Naive B cell (primary cell): ENCODE measurements at places on chromosomes 3 and 15. TPM values are rescaled to one million over a fixed set of nuclear protein-coding genes. Genes with fewer than 3 reads are reported as not detected.

Gene MRAS
- not detected for polyA plus RNA-seq

Gene COMMD2
- polyA plus RNA-seq, result 71.6 TPM

Gene ILDR1
- polyA plus RNA-seq, result not detected

Gene CHRFAM7A
- not detected for polyA plus RNA-seq

Gene DAZL
- polyA plus RNA-seq, result 2.1 TPM

Gene SPSB4
- not detected for polyA plus RNA-seq

DNA sequence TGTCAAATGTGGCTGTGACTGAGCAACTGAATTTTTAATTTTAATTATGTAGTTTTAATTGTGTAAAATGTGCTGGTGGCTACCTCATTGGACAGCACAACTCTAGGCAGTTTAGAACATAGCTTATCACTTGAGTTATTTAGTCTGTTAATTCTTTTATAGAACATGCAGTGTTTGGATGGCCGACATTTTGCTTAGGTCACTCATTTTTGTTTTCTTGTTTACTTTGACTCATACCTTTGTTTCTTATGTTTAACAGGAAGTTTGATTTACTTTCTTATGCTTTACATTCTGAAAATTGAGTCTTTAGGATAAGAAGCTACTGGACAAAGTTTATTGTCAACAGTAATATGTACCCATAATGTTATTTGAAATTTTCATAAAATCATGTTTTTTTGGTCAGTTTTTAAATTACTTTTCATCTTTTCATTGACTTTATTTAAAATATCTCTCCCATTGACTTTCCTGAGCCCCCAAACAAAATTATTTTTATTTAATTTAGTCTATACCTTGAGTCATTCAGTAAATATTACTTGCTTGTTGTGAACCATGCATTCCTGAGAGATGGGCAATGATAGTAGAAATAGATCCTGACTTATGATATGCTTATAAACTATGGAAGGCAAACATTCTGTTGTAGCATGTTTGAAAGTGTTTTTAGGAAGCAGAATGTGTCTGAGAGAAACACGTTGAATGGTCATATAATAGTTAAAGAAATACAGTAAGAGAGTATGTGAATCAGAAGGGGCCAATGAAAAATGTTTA is 60.6 kb downstream of the TCF12 start:
- DNase-seq, result no peak
- H3K4me1 ChIP-seq, result peaks cover 20% of the 10 kb centered on the region
- H3K27ac ChIP-seq, result no peak overlapping the region
- H3K4me3 ChIP-seq, result no peak overlapping the region

- DNase-seq, result no peak
- no peak overlapping the region for H3K4me3 ChIP-seq
- no peaks in the 10 kb centered on the region for H3K36me3 ChIP-seq
- no peaks in the 10 kb centered on the region for H3K4me1 ChIP-seq
- no peak overlapping the region for H3K27ac ChIP-seq
Measured at GRCh38 chr3:99167071-99167470, 265.6 kb upstream of the DCBLD2 start.

- H3K4me1 ChIP-seq, result peaks cover 94% of the 10 kb centered on the region
- DNase-seq, result peak; percentile 24
- H3K27me3 ChIP-seq, result no peaks in the 10 kb centered on the region
- H3K4me3 ChIP-seq, result peak overlapping the region; percentile 77
- no peaks in the 10 kb centered on the region for H3K36me3 ChIP-seq
- peak overlapping the region; percentile 90 for H3K27ac ChIP-seq
Measured at GRCh38 chr3:42071904-42072812, 19.0 kb upstream of the TRAK1 start.

- H3K27me3 ChIP-seq, result peaks cover 32% of the 10 kb centered on the region
- H3K36me3 ChIP-seq, result no peaks in the 10 kb centered on the region
- no peak overlapping the region for H3K27ac ChIP-seq
- no peak for DNase-seq
- H3K4me3 ChIP-seq, result no peak overlapping the region
Measured at GRCh38 chr3:42983927-42984326, 4.8 kb downstream of the GASK1A start.

DNA sequence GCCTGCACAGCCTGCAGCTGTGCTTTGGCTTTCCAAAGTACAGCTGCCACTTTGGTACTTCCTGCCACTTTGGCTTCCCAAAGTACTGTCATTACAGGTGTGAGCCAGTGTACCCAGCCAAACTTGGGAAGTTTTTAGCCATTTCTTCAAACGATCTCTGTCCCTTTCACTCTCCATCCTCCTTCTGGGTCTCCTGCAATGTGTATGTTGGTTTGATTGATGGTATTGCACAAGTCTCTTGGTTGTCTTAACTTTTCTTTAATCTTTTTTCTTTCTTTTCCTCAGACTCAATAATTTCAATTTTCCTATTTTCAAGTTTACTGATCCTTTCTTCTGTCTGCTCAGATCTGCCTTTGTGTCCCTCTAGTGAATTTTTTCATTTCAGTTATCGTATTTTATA is 99.3 kb upstream of the CFAP20DC start:
- H3K27ac ChIP-seq, result no peak overlapping the region
- DNase-seq, result no peak
- H3K4me3 ChIP-seq, result no peak overlapping the region
- H3K36me3 ChIP-seq, result no peaks in the 10 kb centered on the region

- peaks cover 82% of the 10 kb centered on the region for H3K27me3 ChIP-seq
- H3K36me3 ChIP-seq, result peaks cover 20% of the 10 kb centered on the region
- no peaks in the 10 kb centered on the region for H3K4me1 ChIP-seq
- no peak overlapping the region for H3K27ac ChIP-seq
Measured at GRCh38 chr15:96341513-96342405, 11.3 kb downstream of the NR2F2 start.

GRCh38 chr3:117553461-117553860 is 843.9 kb downstream of the TUSC7 start:
- no peaks in the 10 kb centered on the region for H3K27me3 ChIP-seq
- H3K4me1 ChIP-seq, result no peaks in the 10 kb centered on the region
- no peak for DNase-seq

DNA sequence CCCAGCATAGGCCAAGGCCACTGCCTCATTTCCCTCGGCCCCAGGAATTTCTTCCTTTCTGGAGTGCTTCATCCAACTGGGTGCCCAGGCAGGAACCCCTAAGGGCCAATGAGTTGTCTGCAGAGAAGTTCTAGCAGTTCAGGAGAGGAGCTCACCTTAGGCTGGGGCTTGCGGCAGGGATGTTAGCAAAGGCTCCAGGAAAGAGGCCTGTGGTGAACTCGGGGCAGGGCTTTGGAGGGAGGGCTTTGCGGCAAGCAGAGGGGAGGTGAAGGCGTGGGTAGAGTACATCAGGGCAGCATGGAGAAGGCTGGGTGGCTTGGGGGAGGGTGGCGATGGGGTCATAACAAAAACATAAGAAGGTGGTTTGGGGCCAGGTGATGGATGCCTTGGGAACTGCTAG is 1.1 kb downstream of the GHRL start:
- H3K4me1 ChIP-seq, result peaks cover 46% of the 10 kb centered on the region
- peak overlapping the region; percentile 87 for H3K27ac ChIP-seq
- no peak overlapping the region for H3K4me3 ChIP-seq
- no peak for DNase-seq
- H3K27me3 ChIP-seq, result no peaks in the 10 kb centered on the region
- peaks cover 4% of the 10 kb centered on the region for H3K36me3 ChIP-seq

DNA sequence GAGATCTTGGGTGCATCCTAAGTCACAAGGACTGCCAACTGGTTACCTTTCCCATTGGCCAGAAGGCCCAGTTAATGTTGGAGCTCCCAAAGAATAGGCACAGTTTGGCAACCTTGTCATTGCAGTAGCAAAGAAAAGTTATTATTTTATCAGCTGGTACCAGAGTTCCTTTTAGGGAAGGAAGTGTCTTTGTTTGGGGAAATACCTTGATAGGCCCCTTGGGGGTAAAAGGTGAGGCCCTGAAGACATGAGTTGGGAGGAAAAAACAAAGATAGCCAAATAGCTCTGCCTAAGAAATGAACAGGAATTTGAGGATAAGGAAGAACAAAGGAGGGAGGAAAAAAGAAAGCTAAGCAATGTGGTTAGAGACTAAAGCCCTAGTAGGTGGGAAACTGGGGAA is 85.8 kb downstream of the ANP32A start:
- peaks cover 28% of the 10 kb centered on the region for H3K4me1 ChIP-seq
- peak; percentile 45 for DNase-seq
- H3K4me3 ChIP-seq, result peak overlapping the region; percentile 72
- peak overlapping the region; percentile 11 for H3K27ac ChIP-seq
- no peaks in the 10 kb centered on the region for H3K36me3 ChIP-seq

- peaks cover 5% of the 10 kb centered on the region for H3K27me3 ChIP-seq
- H3K4me1 ChIP-seq, result no peaks in the 10 kb centered on the region
- no peak overlapping the region for H3K27ac ChIP-seq
- DNase-seq, result no peak
- H3K4me3 ChIP-seq, result no peak overlapping the region
- no peaks in the 10 kb centered on the region for H3K36me3 ChIP-seq
Measured at GRCh38 chr15:42046597-42046996, 25.8 kb upstream of the PLA2G4E start.

DNA sequence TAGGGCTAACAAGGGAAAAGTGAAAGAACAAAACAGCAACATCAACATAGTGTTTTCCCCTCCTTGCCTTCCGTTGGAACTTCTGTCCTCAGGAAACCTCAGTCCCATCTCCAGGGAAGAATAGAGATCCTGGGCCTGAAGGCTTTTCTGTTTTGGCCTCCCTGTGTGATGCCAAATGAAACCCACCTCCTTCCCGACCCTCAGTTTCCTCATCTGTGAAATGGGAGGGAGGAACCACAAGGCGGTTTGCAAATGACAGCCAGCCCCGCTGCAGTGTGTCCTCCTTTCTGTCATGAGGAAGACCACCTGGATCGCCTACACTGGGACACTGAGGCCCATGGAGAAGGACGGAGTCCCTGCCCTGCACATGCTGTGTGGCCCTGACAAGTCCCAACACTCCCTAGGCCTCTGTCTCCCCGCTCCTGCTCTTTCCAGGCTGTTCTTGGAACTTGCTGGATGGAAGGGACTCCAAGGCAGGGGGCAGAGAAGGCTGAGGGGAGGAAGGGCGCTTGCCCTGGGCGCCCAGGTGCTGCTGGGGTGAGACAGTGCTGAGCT is 28.5 kb upstream of the FBLN2 start:
- H3K27ac ChIP-seq, result no peak overlapping the region
- no peaks in the 10 kb centered on the region for H3K4me1 ChIP-seq
- no peak for DNase-seq

- no peaks in the 10 kb centered on the region for H3K27me3 ChIP-seq
- H3K36me3 ChIP-seq, result no peaks in the 10 kb centered on the region
- peak overlapping the region; percentile 86 for H3K27ac ChIP-seq
- H3K4me3 ChIP-seq, result no peak overlapping the region
Measured at GRCh38 chr3:127011270-127011992, 28.5 kb downstream of the PLXNA1 start.

DNA sequence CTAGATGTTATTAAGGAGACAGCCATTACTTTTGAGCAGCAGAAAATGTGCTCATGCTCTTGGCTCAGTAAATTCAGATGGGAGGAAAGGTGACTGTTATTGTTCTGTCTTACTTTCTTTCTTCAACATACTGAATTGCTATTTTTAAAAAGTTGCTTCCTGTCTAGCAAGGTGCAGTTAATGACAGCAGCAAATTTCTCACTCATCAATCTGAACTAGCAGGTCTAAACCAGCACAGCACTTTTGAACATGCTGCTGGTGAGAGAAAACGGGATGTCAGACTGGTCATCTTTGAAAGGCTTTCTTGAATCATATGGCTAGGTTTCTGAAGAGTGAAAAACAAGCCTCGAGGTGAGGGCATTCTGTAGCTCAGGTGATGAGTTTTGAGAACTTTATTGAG is 384.7 kb downstream of the MFSD1 start:
- H3K36me3 ChIP-seq, result no peaks in the 10 kb centered on the region
- no peaks in the 10 kb centered on the region for H3K27me3 ChIP-seq
- H3K27ac ChIP-seq, result no peak overlapping the region

DNA sequence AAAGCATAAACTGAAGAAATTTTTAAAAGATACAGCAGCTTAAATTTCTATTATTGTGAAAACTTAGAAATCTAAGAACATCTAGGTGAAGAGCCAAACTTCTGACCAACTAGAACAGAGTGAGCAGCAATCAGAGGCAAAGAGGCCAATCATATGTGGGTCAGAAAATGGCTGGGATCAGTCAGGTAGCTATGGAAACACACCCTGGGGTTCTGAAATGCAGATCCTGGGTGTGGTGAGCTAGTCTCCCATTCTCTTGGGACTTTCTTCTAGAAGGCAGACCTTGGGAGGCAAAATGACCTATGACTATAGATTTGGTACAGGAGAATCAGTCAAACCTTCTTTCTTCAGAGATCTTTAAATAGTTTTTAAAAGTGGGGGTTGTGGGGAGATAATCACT is 385.8 kb downstream of the TBC1D5 start:
- peak overlapping the region; percentile 1 for H3K27ac ChIP-seq
- no peaks in the 10 kb centered on the region for H3K27me3 ChIP-seq
- no peaks in the 10 kb centered on the region for H3K4me1 ChIP-seq
- no peak overlapping the region for H3K4me3 ChIP-seq

- no peak overlapping the region for H3K27ac ChIP-seq
- no peaks in the 10 kb centered on the region for H3K27me3 ChIP-seq
- H3K4me3 ChIP-seq, result no peak overlapping the region
- no peaks in the 10 kb centered on the region for H3K36me3 ChIP-seq
- H3K4me1 ChIP-seq, result no peaks in the 10 kb centered on the region
Measured at GRCh38 chr3:175590745-175591144, 731.6 kb downstream of the NAALADL2 start.

DNA sequence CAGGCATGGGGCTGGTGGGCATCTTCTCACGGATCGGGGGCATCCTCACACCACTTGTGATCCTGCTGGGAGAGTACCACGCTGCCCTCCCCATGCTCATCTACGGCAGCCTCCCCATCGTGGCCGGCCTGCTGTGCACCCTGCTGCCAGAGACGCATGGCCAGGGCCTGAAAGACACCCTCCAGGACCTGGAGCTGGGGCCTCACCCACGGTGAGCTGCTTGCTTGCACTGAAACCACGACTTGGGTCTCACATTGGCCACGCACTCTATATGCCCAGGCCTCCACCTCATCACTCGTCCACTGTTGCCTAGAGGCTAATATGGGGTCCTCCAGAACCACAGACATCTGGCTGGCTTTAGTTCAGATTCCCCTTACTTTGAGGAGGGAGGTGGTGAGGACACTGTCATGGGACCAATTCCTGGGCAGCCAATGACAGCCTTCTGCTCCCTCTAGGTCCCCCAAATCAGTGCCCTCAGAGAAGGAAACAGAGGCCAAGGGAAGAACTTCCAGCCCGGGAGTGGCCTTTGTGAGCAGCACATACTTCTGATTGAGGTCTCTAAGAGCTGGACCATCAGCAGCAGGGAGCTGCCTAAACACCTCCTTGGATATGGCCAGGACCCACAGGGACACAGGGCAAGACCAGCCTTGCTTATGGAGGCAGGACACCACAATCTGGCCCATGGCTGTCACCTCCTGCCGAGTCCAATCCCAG is 5.0 kb upstream of the SLC22A14 start:
- no peaks in the 10 kb centered on the region for H3K27me3 ChIP-seq
- no peak overlapping the region for H3K27ac ChIP-seq
- no peaks in the 10 kb centered on the region for H3K36me3 ChIP-seq
- H3K4me1 ChIP-seq, result peaks cover 8% of the 10 kb centered on the region
- DNase-seq, result no peak

DNA sequence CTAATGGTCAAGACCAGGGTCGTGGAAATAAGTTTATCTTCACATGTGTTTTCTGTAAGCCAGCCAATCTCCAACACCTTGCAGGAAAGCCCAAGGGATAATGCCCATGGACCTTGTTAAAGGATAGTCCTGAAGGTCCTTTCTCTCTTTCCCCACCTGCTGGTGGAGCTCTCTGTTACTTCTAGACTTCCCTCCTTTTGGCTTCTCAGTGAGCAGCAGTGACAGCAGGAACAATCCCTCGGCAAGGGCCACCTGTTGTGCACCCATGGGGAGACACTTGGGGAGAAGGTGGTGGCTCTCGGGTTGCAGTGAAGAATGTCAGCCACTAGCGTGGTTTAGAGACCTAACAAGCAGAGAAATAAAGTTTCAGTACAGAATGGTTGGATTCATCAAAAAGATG is 84.0 kb upstream of the OSBPL11 start:
- H3K4me3 ChIP-seq, result no peak overlapping the region
- H3K36me3 ChIP-seq, result no peaks in the 10 kb centered on the region
- H3K27me3 ChIP-seq, result peaks cover 17% of the 10 kb centered on the region
- no peak for DNase-seq
